Amniotic stem cell (primary cell): ENCODE measurements at places on chromosomes 2 and 18.

- peak; percentile 76 for DNase-seq
These were observed 6.8 kb downstream of the TFPI start for GRCh38 chr2:187547353-187547979.

DNA sequence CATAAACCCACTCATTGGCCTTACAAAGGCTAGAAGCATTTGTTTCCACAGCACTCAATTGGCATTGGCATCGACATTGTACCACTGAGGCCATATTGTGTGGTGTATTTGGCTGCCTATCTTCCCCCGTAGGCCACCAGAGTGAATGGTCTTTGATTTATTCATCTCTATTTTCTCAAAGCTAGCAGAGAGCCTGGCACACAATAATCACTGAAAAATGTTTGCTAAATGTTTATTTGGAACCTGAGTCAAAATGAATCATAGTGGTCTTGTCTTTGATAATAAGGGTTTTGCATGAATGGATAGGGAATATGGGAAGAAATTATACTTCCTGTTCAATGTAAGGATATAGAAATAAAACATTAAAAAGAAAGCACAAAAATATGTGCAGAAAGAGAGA, 107.3 kb upstream of the SLC8A1 start:
- DNase-seq: no peak

DNA sequence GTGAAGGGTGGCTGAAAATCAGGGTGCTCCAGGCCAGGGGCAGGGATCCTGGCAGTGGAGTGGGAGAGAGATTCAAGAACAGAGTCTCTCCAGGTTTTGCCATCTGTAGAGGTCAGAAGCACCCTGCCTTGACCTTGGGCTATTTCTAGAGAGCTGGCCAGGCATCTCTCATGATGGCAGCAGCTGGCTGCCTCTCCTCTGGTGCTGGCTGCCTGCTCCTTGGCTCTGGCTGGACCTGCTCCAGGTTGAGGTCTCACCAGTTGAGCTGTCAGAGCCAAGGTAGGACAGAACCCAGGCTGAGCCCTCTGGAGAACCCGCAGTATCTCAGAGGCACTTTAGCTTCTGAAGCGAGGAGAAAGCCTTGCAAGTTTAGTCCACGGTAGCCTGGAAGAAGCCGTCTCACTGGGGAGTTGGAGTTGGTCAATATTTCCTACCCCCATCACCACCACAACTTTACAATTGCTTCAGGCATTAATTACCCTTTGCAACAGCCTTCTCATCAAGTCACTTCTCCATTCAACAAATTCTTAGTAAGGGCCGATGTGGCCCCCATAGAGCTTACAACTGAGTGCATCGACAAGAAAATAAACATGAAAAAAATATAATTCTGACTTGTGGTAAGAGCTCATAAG, 25.6 kb downstream of the GNLY start:
- DNase-seq: no peak

DNA sequence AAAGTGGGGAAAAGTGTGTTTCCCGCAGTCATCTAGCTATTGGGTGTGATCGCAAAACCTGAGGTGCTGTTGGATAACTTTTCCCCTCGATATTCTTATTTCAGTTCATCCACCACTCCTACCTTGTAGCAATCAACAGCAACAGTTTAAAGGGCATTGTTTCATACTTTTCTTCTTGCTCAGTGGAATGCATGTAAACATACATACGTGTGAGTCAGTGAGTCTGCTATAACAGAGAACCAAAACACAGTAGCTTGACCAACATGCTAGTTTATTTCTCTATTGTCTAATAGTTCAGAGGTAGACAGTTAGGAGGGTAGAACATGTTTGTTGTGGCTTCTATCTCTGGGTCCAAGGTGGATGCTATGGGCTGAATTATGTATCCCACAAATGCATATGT, 77.6 kb upstream of the FOXI3 start:
- no peak for DNase-seq

DNA sequence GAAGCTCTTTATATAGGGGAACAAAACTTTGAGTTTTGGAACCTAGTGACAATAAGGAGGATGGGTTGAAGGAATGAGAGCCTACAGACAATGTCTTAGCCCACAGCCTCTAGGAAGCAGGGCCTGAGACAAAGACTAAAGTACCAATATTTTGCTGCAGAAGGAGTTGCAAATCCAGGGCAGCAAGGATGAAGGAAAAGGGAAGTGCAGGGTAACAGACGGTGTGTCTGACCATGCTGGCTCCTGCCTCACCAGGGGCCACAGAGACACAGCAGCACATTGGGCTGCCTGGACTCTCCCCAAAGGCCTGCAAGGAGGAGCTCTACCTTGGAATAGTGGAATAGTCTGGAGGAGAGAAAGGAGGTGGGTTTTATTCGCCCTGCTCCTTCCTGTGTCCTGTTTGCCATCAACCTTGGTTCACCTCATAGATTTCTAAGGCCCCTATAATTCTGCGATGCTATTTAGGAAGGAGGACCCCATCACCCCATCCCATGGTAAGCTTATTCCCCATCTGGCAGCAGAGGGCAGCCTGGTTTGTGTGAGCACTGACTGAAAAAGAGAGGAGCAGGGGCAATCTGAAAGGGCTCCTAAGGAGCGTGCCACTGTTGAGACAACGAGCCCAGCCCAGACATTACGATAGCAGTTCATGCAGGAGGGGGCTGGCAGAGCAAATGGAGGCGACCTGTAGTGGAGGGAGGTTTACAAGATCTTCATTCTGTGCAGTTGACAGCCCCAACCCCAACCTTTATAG, 143.4 kb downstream of the MGAT5 start:
- DNase-seq: no peak

GRCh38 chr18:26804519-26804918, 61.0 kb downstream of the AQP4 start:
- DNase-seq: no peak

GRCh38 chr2:182924306-182924705, 57.9 kb upstream of the FRZB start:
- DNase-seq: no peak

DNA sequence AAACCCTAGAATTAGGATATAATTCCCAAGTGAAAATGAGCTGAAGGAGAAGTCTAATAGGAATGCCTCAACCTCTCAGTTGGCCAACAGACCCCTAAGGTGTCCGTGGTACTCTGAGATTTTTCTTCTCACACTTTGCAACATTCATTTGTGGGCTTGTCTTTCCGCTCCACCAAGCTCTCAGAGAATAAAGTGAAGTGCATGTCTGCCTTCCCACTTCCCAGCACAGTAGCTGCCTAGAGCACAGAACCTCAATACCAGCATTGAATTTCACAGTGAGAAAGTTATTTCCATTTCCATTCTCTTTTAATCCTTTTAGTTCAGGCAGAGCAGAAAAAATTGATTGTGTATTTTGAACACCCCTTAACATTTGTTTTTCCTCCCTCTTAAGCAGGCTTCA, 451.8 kb downstream of the TGIF1 start:
- DNase-seq: no peak

- DNase-seq: no peak
These were observed 53.2 kb downstream of the ICA1L start for GRCh38 chr2:202818321-202818720.

DNA sequence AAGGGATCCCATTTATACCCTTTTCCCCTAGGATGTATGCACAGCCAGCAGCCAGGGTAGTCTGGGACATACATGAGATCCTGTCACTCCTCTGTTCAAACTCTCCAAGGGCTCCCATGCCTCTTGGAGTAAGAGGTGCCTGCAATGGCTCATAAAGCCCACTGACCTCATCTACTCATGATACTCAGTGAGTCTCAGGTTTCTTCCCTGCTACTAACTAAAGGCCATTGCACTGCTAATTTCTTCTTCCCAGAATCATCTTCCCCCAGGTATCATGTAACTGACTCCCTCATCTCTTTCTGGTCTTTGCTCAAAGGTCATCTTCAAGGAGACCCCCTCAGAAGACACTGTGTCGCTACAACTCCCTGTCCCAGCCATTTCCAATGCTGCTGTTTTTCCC, 68.2 kb downstream of the CCBE1 start:
- no peak for DNase-seq

DNA sequence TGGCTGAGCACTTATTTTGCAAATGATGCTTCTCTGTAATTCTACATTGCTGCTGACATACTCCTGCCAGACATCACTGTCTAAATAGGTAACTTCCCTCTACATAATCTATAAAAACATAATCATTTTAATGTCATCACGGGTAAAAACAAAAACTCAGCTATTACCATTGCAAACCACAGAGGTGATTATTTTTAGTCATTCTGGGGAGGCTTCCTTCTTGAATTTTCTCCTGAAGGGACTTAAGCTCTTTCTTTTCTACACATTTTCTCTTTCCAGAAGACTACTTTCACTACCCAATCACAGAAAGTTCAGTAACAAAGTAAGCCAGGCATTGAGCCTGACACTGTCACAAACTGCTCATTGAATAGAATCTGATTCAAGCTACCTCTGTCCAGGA, 40.4 kb upstream of the NFU1 start:
- no peak for DNase-seq

DNA sequence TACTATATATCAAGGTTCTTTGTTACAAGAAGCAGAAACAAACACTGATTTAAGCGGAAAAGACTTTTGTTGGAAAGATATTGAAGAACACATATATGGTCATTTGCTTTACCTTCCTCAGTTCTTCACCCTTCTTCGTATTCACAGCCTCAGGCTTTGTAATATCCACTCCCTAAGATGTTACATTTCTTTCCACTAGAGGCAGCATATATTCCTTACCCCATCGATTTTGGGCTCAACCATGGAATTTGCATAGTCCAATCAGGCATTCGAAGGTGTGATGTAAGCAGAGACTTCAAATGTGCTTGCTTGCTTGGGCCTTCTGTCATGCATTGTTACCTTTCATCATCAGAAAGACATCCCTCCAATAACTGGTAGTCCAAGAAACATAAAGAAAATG, 287.4 kb downstream of the PID1 start:
- DNase-seq: no peak

DNA sequence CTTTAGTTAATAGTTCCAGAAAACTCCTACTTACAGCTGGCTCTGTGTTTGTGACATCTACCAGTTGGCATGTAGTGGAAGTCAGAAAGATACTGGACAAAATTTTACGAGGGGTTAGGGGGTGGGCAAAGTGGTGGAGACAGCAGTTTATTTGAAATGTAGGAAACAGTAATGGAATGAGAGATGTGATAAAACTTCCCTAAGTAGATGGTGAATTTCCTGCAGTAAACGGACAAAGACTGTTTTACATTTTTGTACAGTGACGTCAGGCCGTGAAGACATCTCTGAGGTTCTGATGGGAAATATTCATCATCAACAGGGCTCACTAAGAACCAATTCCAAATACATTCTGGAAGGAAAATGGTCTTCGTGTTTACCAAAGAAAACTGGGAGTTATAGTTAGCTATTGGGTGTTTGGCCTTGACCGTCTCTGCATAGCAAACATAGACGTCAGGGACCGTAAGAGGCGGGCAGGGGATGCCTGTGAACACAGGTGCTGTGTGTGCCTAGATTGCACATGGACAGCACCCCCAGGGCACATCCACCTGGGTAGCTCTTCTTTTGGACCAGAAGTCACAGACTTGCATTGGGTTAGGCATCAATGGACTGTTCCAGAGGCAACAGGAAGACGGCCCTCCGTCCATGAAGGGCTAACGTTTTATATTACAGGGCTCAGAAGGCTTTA, 131.5 kb downstream of the ZNF516 start:
- no peak for DNase-seq

DNA sequence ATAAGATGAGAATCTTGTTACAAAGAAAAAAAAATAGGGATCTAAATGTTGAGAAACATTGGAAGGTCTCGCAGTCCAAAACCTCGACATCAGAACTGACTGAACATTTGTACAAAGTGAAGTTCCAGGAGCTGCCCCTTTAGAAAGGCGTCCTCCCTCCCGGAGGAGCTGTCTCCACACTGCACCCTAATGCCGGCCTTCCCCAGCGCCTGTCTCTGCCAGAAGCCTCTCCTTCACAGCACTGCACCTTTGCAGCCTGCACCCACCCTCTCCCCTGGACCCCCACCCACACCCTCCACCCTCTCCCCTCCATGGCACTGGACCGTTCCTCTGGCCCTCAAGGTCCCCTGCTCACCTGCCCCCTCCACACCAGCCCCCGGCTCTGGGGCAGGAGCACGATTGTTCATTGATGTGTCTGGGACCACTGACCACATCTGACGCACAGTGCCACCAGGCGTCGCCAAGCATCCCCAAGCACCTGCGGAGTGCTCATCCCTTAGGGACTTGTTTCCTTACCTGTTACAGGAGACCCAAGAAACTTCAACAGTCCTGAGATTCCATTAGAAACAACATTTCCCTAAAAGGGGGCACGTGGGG, 90.3 kb upstream of the SNTG2 start:
- no peak for DNase-seq

GRCh38 chr2:210445732-210446131, 30.8 kb downstream of the LANCL1 start:
- no peak for DNase-seq

GRCh38 chr2:239307221-239307569, 93.6 kb downstream of the HDAC4 start:
- no peak for DNase-seq

GRCh38 chr2:49794396-49794795, 640.1 kb upstream of the FSHR start:
- DNase-seq: no peak

DNA sequence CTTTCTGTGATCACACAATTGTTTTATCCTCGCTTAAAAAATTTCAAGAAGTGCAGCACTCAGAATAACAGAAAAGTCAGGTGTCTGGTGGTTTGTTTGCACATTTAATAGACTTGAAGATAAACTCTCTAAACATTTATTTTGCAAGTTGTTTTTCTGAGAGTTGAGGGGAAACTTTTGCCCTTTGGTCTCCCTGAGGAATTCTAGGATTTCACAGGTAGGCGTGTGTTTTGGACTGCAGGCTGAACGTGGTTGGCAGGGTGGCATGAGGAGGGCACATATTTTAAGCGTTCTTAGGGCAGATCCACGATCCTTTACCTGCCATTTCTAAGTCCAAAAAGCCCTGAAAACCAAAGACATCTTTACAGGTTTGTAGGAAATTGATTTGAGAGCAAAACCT, 188.6 kb downstream of the NEDD4L start:
- DNase-seq: no peak

DNA sequence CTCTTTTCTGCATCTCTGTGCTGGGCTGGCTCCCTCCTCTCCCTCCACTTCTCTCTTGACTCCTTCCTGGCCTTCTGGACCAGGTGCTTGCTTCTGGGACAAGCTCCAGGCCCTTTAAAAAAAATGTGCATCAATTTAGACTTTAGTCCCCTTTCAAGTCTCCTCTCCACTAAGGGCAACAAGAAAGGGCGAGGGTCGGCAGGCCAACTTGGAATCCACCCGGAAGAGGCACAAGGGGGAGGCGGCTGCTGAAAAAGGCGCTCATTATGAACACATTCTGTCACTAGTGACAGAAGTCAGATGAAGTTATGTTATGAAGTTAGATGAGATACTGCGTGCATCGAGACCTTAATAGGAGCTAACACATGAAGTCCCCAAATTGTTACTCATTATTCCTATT, 13.6 kb upstream of the RHOB start:
- no peak for DNase-seq

DNA sequence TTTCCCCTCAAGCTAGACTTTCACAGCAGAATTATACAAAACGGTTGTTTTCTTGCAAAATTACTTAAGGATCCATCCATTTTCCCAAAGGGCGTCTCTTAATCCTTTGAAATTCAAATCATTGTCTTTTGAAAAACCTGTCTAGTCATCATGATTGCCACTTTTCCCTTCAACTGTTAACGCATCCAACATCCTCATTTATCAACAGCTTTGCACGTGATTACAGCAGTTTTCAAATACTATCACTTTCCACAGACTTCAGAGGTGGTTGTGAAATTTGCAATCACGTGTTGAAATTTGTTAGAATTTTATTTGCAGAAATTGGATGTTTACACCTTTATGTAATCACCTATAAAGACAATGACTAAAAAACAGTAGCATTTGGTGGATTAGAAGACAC, 304.4 kb upstream of the SLC39A10 start:
- no peak for DNase-seq

- DNase-seq: no peak
These were observed 486.3 kb downstream of the NR4A2 start for GRCh38 chr2:155846259-155846658.
